ENCODE measurements at places on chromosomes 7 and 10.

DNA sequence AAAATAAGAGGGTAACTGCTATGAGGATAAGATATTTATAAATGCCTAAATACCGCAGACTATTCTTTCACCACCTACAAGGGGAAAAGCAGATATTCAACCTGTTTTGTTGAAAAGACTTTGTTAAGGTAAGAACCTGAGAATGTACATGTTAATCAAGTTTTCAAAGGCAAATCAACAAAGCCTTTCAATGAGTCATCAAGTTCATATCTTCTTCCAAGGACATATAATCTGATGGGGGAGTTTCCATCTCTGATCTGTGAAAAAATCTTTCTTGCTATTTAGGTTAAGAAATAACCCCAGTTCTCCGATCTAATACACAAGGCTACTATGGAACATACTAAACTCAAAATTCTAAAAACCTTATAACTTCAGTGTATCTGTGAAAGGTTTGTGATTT is 40.0 kb upstream of the ANLN start:
- DNase-seq: no peak

- no peak for DNase-seq
Observed at GRCh38 chr7:93622036-93623033, 47.8 kb upstream of the CALCR start.

DNA sequence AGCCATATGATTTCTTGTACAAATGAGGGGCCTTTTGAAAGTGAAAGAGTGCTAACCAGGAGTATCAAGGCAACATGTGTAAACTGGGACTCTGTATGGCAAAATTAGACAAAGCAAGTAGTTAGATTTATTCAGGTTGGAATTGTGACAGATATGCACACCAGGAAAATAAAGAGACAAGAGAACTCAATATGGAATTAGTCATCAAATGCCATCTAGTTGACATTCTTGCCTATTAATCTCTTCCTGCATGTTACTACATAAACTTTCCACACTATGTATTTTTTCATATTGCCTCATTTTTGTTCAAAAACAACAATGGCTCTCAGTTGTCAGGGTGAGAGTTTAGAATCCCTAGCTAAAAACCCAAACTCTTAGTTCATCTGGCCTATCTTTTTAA is 799.0 kb downstream of the NRG3 start:
- no peak for DNase-seq

- no peak for DNase-seq
Observed at GRCh38 chr10:23399701-23400144, 39.2 kb upstream of the OTUD1 start.

- no peak for DNase-seq
Observed at GRCh38 chr7:21352540-21353387, 75.1 kb upstream of the SP4 start.

DNA sequence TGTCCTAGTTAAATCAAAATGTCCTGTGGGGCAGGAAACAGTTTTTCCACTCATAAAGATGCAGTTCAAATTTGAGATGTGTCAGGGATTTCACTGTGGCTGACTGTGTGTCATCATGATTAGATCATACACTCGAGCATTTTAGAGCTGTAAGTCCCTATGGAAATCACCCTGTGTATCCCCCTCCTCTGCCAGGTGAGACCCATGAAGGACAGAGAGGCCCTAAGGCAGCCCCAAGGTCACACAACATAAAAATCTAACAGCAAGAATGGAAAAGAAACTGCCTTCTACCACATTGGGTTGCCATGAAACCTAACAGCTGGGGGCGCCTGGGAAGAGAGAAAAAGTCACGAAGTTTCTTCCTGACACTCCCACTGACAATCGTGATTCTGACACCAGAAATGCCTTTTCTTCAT is 135.8 kb downstream of the KCNMA1 start:
- no peak for DNase-seq
